ENCODE measurements at places on chromosomes 6 and 20.
A peak's percentile ranks its signal among the peaks of the same experiment; 100 is the strongest.

- DNase-seq: peak; percentile 83
Observed at GRCh38 chr6:166435574-166435973, 52.8 kb upstream of the MPC1 start.

- DNase-seq: no peak
Observed at GRCh38 chr6:132131758-132132157, 180.6 kb upstream of the CCN2 start.

DNA sequence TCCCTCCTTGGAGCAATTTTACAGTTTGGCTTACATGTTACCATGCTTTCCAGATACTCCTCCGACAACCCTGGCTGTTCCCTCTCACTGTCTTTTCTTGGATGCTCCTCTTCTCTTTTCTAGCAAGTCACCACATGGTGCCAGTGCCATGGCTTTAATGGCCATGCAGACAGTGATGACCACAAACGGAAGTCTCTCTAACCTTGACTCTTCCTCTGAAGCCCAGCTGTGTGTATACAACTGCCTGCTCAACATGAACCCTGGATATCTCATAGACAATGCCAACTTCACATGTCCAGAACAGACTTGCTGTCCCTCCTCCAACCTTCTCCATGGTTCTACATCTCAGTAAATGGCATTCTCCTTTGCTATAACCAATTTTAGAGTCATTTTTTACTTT is 49.8 kb upstream of the NEDD9 start:
- peak; percentile 59 for DNase-seq

GRCh38 chr20:62002882-62003480 is 62.7 kb downstream of the TAF4 start:
- no peak for DNase-seq

- DNase-seq: no peak
Observed at GRCh38 chr6:22880686-22881433, 311.5 kb downstream of the HDGFL1 start.

DNA sequence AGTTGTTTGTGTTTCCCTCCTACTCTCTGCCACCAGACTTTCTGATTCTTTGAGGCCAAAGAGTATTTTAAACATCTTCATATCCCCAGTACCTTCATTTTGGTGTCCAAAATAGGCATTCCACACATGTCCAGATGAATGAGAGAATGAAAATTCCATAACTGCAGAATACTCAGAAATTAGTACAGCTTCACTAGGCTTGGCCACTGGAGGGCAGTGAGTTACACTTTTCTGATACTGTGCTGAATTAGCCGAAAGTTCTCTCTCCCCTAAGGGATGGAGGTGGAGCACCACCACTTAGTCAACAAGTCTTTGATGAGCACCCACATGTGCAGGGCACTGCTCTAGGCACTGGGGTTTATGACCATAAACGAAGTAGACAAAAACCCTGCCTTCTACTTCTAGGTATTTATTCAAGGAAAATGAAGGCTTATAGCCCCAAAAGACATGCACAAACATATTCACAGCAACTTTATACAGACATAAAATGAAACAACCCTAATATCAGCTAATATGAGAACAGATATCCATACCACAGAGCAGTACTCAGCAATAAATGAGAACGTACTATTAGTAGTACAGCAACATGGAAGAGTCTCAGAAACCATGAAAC is 46.1 kb upstream of the TMEM217 start:
- DNase-seq: peak; percentile 20

DNA sequence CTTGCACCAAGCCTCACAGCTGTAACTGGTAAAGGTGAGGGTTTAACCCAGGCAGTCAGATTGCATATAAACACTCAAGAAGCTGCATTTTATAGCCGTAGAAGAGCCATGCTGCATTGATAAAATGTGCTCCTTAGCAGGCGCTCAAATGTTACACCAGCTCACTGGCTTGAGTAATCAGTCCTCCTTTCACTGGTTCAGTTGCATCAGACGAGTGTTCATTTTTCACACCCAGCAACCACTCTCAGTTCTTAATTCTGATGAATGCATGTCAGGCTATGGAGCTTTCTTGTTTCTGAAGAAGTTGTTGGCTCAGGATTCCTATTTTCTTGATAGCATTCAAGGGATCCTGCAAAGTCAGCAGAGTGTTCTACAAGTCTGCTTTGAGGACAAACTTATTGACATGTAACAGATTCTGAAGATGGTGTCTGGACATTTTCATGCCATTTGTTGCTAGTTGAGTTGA is 198.3 kb downstream of the PLCB1 start:
- DNase-seq: peak; percentile 41

DNA sequence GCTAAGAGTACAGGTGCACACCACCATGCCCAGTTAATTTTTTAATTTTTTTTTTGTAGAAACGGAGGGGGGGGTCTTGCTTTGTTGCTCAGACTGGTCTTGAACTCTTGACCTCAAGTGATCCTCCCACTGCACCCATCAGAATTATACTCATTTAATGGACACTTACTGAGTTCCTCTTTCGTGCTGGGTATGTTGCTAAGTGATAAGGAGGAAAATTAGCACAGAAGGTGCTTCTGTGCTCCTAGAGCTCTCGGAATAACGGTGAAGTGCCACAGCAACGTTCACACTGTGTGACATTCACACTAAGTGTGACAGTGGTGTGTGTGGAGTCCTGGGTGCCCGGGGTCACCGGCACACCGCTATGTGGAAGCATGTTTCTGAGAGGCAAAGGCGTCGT is 32.1 kb upstream of the BMP6 start:
- DNase-seq: no peak

DNA sequence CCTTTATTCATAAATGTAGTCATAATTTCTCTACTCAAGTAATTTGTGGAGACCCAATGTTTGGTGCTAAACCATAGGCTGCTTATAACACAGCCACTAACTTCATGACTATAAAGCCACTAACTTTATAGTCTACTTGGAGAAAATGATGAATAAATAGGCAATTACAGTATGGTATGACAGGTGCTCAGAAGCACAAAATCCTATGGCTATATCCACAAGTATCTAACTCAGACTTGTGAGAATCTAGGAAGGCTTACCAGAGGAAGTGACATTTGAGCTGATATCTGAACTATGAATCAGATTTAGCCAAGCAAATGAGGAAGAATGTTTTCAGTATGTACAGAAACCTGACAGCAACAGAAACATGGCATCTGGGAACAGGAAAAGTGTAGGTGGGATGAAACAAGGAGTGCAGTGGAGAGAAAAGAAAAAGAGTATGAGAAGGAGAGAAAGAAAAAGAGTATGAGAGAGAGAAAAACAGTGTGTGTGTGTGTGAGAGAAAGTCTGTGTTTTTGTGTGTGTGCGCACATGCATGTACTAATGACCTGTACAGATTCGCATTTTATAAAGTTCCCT is 59.9 kb downstream of the REV3L start:
- DNase-seq: no peak

DNA sequence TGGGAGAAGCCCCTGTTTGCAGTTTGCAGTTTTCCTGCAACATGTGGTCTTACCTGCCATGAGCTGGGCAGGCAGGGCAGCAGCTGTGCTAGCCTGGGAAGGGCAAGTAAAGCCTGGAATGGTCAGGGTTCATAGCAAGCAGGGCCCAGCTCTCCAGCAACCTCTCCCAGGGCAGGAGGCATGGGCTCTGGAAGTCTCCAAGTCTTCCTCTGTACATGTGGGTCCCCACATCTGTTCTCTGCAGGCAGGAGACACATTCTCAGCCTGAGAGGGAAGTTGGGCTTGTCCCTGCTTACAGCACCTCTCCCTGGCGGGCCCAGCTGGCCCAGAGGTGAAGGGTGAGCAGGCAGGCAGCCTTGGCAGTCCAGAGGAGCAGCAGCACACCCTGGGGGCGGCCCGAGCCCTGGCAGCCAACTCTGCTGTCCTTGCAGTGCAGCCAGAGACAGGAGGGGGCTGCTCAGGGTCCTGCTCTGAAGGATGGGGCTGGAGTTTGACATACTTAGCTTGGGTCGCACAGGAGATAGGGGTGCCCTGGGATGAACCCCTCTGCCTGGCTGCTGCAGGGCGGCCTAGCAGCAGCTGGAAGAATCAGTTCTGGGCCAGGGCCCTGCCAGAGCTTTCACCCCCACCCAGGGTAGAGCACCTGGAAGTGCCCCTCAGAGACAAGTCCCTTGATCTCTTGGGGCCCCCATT is 176.0 kb downstream of the MRPL14 start:
- peak; percentile 88 for DNase-seq

GRCh38 chr6:3294921-3295871 is 36.4 kb downstream of the PSMG4 start:
- no peak for DNase-seq

DNA sequence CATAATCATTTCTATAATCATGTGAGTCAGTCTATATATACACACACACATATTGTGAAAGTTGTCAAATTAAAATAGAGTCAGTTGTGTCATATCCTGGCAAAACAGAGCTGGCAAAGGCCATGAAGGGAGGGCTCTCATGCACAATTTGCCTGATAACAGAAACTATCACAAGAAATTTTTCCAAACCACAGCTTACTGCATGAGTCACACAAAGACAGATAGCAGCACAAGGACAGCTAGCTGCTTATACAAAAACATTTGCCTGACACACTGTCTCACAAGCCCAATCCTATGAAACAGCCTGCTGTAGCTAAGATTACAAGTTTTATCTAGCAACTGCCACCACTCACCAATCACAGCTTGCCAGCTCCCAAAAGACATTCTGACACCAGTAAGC is 848.5 kb upstream of the MAN1A1 start:
- no peak for DNase-seq

GRCh38 chr6:131651782-131652181 is 14.7 kb downstream of the ENPP3 start:
- DNase-seq: no peak

DNA sequence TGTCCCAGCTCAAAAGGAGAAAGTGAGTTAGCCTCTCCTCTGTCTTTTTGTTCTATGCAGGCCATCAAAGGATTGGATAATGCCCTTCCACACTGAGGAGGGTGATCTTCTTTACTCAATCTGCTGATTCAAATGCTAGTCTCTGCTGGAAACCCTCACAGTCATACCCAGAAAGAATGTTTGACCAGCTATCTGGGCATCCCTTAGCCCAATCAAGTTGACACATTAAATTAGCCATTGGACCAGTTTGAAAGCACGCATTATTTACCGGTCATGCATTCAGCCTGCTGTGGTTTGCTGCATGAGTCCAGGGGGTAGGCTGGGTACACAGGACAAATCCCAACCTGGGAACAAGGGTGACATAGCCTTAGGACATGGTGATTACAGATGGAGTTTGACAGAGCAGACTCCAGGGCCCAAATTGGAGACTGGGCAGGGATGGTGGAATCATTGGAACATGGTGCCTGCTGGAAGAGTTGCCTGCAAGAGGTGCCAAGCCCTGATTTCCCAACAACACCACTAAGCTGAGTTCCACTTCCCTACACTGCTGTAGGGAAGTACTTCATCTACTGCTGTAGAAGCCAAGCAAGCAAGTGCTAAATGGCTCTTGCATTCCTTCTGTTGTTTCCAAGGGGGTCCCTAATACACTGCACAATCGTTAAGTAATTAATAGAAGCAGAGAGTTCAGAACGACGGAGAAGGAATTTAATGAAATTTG is 87.7 kb downstream of the RNF182 start:
- DNase-seq: peak; percentile 35

DNA sequence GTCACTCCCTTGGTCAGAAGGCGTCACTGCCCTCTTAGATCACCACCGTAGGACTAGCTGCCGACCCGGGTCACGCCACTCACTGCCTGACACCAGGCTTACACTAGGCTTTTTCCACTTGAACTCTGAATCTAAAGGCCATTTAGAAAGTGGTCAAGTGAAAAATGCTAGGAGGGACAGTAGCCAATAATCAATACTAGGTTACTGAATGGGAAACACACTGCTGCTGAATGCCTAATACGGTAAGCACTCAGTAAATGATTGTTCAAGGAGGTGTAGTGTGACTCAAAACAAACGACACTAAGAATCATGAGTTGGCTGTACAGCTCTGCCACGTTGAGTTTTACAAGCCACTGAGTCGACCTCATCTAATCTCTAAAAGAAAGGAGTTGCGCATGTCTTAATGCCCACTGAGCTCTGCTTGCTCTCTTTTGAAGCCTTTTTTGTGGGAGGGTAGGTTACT is 760 bp upstream of the IBTK start:
- no peak for DNase-seq
